NCI-H526 treated with DMSO at 0.1 percent for 48 hours (cell line): ENCODE measurements at places on chromosomes 13 and 19.

GRCh38 chr13:50779443-50780200 is 63.9 kb downstream of the DLEU7 start:
- no peak for DNase-seq

DNA sequence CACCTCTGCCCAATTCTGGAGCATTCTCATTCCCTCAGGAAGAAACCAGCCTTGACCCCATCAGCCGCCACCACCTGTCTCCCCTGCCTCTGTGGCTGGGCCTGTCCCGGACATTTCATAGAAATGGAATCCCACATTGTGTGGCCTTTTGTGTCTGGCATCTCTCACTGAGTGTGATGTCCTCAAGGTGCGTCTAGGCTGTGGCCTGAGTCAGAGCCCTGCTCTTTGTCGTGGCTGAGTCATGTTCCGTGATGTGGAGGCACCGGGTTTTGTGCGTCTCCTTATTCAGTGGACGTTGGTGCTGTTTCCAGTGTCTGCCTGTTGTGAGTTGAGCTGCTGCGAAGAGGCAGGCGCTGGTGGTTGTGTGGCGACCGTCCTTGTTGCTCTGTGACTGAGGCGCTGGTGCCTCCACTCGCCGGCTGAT is 3.5 kb downstream of the FZR1 start:
- DNase-seq = no peak

DNA sequence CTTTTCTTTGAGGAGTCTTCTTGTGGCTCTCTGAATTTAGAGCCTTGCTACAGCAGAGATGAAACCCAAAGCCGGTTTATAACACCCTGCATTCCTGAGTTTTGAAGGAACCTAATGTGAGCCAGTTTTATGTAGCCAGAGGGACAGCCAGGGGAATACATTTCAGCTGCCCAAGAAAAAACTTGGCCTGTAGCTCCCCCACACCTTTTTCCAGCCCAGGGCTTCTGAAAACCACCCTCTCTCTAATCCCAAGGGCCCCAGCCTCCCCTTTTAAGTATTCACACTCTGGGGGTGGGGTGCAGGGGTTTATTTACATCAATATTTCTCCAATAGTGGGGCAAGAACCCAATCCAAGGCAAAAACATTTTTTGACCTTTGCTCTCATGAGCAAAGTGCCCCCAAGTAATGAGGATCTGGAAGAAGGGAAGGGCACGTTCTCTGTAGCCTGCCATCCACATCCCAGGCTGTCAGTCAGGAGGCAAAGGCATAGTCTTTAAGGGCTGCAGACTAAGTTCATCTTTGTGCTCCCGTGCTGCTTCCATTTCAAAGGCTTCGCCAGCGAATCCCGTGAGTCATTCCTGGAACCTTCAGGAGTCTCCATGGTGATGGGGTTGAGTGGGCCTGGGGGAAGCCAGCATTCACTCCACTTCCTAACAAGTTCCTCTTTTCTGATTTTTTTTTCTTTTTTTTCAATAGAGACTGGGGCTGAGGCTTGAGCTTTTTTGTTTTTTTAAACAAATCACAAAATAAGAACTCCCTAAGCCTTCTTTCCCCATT is 33.2 kb upstream of the MEDAG start:
- DNase-seq = no peak

GRCh38 chr13:43425234-43425633 is 361.5 kb downstream of the ENOX1 start:
- DNase-seq = no peak

DNA sequence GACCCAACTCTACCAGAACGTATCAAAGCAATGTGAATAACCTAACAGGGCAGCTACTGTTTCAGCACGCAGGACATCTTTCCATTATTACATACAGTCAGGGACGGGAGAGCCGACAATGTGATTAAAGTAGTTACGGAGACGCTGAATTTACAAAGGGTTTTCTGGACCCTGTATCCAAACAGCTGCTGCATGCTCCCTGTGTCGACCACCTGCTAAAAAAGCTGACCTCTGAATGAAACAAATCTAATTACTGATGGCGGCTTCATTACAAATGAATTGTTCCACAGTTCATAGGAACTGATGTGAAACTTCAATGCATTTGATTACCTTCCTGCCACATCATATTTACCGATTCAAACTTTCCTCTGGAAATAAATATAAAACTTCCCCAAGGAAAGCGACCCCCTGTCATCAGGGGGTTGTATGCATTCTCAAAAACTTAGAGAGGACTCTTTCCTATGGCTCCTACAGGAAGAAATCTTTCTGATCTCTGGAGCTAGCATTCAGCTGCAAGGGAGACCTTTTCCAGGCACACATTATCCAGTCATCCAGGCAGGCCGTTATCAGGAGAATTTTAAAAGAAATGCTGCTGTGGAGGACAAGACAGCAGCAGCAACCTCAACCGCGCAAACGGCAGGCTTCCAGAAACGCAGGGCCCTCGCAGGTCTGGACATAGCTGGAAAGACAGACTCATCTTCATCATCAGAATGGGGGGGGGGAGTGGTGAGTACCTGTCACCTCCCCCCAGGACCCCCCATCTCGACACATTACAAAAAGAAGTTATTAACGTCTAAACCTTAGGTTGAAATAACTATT is 3.1 kb downstream of the EFNB2 start:
- DNase-seq = no peak
